ENCODE measurements at places on chromosomes 13 and 19.

- no peak for ATAC-seq
These were observed 2.7 kb downstream of the GPR4 start for GRCh38 chr19:45599286-45599685.

GRCh38 chr13:75165543-75166230 lies 316.3 kb downstream of the TBC1D4 start:
- ATAC-seq = no peak

GRCh38 chr19:6753178-6754031 lies 13.8 kb downstream of the SH2D3A start:
- peak; percentile 94 for ATAC-seq

DNA sequence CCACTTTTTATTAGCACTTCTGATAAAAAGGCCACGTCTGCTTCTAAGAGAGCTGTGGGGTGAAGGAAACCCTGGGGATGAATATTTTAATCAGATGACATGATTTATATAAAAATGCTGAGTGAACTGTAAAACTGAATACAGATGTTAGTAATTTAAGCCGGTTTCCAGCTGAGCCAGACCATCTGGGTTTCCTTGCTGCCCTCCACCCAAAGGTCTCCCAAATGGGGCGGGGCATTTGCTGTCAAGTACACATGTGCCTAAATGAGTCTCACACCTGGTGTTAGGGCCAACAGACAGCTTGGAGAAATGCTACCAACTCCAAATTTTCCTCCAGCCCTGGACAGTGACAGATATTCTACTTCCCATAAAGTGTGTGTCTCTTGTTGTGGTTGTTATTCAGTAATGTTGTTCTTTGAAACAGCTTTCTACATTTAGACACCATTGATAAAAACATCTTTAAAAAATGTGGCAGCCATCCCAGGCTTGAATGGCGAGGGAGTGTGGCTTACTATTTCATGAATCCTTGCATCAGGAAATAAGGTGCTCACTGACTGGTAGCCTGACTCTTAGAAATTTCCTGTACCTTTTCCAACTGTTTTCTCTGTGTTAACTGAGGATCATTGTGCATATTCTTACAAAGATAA lies 350.4 kb downstream of the MTUS2 start:
- no peak for ATAC-seq

GRCh38 chr13:41942462-41943094 lies 18.3 kb downstream of the VWA8 start:
- ATAC-seq = no peak

GRCh38 chr19:57800696-57801095 lies 14.0 kb downstream of the ZNF552 start:
- ATAC-seq = no peak

- ATAC-seq = no peak
These were observed 671 bp upstream of the SLC46A3 start for GRCh38 chr13:28719227-28720055.

- peak; percentile 44 for ATAC-seq
These were observed 170.0 kb downstream of the NUFIP1 start for GRCh38 chr13:44819245-44819644.

DNA sequence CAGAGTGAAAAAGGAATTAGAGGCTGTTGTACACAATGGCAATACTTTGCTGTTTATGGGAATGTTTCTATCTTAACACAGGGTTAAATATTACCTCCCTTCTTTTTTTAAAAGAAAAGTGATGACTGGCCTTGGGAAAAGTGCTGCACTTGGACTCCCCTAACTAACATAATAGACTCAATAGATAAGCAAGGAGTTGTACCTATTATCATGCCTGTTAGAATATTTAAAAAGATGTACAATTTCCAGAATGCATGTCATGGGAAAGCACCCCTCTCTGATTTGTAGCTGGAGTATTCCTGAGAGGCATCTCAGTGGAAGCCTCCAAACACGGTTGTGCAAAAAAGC lies 79.3 kb upstream of the GPC6 start:
- no peak for ATAC-seq

DNA sequence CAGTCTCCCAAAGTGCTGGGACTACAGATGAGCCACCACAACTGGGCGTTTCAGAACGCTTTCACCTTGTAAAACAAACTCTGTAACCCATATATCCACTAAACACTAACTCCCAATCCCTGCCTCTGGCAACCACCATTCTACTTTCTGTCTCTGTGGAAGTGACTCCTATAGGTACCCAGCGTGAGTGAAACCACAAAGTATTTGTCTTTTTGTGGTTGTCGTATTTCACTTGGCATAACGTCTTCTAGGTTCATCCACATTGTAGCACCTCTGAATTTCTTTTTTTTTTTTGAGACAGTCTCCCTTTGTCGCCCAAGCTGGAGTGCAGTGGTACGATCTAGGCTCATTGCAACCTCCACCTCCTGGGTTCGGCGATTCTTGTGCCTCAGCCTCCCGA lies 44.8 kb downstream of the BRD4 start:
- ATAC-seq = no peak

DNA sequence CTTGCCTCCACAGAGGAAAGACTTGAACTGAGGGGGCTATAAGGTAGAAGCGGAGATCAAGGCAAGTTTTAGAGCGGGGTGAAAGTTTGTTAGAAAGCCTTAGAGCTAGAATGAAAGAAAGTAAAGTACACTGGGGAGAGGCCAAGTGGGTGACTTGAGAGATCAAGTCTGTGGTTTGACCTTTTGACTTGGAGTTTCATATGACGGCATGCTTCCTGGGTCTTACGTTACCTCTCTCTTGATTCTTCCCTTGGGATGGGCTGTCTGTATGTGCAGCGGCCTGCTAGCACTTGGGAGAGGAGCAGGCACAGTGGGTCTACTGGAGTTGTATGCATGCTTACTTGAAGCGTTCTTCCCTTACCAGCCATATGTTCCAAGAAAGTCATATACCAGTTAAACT lies 1768.5 kb downstream of the PCDH9 start:
- no peak for ATAC-seq

GRCh38 chr13:22017226-22017625 lies 346.4 kb downstream of the FGF9 start:
- ATAC-seq = peak; percentile 86

DNA sequence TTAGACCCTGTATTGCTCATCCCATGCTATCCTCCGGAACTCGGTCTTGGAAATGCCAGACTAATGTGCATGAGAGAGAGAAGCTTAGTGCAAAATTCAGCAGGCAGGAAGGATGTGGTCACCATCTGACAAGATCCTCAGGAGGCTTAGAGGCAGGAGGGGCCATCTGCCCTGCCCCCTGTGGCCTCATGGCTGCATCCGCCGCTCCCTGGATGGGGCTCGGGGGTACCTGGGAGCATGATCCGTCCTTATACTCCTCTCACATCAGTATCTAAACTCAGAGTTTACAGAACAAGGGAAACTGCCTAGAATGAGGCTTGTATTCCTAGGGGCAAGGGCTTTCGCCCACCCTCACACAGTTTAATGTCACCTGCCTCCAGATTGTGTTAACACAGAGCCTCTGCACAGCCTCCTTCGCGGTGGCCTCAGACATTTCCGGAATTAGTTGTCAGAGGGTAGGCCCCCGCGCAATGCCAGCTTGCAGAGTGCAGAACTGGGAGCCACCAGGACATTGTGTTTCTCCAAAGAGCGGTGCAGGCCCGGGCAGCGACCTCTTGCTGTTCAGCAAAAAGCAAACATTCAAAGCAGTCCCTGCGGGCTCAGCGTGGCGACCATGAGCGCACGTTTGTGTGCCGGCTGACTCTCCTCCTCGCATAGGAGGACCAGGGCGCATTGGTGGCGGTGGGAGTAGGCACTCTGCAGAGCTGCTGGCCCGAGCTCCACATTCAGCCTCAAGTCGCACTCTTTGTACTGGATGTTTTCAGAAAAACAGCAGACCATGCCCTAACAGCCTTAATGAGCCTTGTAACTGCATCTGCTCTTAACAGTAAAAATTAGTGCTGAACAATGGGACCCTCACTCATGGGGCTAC lies 39.1 kb downstream of the GPR12 start:
- ATAC-seq = peak; percentile 64

GRCh38 chr13:46633416-46633815 lies 80.4 kb downstream of the LRCH1 start:
- no peak for ATAC-seq

GRCh38 chr13:114071410-114071809 lies 61.0 kb downstream of the RASA3 start:
- no peak for ATAC-seq

DNA sequence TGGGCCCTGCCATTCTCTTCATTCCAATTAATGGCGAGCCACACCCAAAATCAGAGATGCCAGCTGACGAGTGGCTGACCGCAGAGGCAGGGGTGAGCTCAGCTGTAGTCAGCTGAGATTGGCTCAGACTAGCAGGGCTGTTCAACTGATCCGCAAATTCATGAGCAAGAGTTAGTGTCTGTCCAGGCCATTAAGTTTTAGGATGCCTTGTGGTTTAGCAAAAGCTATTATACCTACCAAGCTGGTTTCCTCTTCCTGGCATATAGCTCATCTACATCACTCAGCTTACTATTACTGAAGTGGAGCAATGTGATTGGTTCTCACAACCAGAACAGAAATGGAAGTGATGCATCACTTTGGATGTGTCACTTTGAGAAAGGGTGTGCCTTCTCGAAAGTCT lies 148.7 kb downstream of the NALCN start:
- ATAC-seq = peak; percentile 24

Data from stimulated activated memory B cell treated with anti-CD40 and anti-IgM and Interleukin-4, amounts not matched to agents 10 μg/mL and 1 μg/mL and 100 μg/mL, for 72 hours (primary cell).